ENCODE measurements at places on chromosomes 1 and 21.

DNA sequence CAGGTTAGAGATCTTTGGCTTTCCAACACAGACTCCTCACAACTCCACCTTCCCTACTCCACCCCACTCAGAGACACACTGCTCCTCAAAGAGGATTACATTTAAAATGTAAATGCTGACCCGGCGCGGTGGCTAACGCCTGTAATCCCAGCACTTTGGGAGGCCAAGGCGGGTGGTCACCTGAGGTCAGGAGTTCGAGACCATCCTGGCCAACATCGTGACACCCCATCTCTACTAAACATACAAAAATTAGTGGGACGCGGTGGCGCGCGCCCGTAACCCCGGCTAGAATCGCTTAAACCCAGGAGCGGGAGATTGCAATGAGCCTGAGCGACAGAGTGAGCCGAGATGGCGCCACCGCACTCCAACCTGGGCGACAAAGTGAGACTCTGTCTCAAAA lies 1.8 kb upstream of the ANP32E start:
- no peak for DNase-seq

- DNase-seq = no peak
These were observed 55.4 kb downstream of the STUM start for GRCh38 chr1:226603858-226604559.

DNA sequence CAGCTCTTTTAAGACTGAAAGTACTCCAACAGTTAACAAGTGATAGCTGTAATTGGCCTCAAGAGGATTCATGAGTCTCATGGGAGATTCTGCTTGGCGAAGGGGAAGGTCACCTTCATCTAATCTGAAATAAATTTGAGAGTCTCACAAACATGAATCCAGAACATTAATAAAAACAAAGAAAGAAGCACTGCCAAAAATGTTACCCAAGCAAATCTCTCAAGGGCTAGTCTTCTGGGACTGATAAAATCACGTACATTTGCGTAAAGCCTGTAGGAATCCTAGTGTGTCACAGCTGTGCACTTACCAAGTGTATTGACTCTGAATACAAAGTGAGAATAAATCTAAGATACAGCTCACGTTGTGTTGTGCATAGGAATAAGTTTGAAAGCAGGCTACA lies 21.2 kb upstream of the NUF2 start:
- no peak for DNase-seq

DNA sequence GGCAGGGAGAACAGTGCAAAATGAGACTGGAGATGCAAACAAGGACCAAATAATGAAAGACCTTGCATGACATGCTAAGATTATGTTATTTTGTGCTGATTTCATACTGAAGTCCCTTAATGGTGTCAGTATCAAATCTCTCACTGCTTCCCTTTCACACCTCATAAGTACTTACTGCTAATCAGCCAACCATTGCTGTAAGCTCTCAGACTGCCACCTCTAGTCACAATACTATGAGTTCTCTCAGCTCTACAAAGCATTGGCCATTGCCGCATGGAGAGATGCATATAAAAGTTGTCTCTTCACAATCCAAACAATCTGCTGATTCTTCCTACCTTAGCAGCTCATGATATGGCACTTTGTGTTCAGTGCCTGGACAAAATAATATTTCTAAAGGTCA lies 375.4 kb downstream of the LTN1 start:
- no peak for DNase-seq

- DNase-seq = no peak
These were observed 8.6 kb downstream of the ZZZ3 start for GRCh38 chr1:77673716-77674355.

- DNase-seq = peak; percentile 0
These were observed 8.3 kb downstream of the CFHR2 start for GRCh38 chr1:196951711-196952394.

DNA sequence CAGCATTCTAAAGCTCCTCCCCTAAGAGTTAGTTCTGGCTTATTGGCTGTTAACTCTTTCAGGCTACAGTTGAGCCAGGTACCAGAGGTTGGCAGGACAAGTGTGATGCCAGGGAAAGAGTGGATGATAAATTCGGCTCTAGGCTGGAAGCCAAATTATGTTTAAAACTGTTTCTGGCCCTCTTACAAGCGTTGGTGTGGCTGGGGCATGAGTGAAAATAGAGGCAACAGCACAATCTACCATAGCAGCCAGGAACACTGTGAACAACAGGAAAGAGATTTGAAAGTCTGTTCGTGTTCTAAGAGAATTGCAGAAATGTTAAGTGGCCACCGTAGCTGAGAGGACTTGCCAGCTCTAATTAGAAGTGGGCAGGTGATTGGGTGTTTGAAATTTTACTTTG lies 84.2 kb downstream of the CDC7 start:
- DNase-seq = no peak

- DNase-seq = no peak
These were observed 96.4 kb upstream of the PPP2R5A start for GRCh38 chr1:212188599-212189351.

DNA sequence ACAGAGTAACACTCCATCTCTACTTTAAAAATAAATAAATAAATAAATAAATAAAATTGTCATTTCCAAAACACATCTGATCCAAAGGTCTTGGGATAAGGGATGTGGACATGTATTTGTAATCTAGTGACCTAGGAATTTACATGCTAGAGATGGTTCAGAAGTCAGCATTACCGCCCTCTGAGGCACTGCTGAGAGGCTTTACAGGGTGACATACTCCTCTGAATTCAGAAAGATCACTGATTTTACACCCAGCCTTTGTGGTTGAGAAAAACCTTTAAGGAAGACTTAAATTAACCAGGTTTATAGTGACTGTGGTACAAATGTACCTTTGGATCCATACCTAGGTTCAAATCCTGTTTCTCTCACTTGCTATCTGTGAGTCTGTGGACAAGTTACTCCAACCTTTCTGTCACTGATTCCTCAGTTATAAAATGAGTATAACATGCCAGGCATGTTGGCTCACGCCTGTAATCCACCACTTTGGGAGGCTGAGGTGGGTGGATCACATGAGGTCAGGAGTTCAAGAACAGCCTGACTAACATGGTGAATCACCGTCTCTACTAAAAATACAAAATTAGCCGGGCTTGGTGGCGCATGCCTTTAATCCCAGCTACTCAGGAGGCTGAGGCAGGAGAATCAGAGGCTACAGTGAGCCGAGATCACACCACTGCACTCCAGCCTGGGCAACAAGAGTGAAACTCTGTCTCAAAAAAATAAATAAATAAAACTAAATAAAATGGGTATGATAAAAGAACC lies 20.1 kb downstream of the OSBPL9 start:
- DNase-seq = peak; percentile 77

DNA sequence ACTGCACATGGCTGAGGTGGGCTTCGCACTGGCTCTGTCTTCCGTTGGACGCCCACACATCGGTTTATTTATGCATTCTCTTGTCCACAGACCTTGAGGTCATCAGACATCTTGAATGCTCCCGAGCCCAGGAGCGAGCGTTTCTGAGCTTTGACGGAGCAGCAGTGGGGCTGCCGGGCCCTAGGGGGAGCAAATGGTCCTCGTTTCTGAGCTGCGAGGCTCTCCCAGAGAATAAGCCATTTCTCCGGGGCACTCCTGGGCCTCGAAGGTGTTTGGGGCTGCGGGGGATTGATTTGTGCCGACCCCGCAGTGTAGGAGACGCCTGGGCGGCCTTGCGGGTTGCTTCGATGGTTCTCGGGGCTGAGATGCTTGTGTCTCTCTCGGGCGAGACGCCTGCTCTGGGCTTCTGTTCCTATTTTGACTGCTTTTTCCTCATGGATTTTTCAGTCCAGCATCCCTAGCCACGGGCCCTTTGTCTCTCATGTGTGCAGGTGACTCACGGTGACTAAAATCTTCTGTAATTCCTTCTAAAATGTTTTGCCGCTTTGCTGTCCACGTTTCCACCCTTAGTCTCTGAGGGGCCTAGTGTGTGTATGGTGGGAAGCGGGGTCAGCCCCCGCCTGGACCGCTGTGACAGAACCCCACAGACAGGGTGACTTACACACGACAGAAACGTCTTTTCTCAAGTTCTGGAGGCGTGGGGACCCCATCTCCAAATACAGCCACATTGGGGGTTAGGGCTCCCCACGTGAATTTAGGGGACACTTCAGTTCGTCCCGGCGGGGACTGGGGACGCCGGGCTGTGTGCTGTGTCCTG lies 62.1 kb downstream of the FAAP20 start:
- peak; percentile 61 for DNase-seq

DNA sequence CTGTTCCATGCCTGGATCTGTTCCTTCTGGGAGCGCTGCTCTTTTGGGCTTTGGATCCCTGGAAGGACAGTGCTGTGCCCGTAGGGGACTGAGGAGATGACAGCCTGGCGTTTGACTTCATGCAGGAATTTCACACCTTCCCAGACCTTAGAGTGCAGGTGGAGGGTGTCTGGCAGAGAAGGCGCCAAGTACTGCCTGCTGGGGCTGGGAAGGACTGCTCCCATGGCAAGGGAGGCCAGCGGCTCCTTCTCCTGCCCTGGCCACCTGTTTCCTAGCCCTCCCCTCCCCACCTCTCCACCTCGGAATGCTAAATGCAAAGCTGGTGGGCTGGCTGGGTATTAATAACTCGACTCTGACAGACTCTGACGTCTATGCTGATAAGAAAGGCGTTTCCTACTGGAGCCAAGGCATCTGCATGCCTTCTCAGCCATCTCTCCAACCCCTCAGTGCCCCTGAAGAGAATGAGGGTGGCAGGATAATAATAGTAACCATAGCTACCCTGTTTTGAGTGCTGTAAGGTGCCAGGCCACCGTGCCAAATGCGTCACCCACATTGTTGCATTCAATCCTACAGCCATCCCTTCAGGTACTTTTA lies 17.5 kb upstream of the PDIK1L start:
- peak; percentile 53 for DNase-seq

DNA sequence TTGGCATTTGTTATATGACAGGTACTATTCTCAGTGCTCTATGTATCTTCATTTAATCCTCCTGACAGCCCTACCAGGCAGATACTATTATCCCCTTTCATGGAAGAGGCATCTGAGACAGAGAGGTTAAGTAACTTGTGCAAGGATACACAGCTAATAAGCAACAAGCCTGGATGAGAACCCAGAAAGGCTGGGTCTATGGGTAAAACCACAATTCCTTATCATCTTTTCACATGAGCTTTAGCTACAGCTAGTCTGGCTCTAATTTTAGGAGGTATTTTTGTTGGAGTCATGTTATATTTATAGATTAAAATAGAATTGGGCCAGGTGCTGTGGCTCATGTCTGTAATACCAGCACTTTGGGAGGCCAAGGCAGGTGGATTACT lies 27.7 kb downstream of the DNTTIP2 start:
- DNase-seq = no peak

DNA sequence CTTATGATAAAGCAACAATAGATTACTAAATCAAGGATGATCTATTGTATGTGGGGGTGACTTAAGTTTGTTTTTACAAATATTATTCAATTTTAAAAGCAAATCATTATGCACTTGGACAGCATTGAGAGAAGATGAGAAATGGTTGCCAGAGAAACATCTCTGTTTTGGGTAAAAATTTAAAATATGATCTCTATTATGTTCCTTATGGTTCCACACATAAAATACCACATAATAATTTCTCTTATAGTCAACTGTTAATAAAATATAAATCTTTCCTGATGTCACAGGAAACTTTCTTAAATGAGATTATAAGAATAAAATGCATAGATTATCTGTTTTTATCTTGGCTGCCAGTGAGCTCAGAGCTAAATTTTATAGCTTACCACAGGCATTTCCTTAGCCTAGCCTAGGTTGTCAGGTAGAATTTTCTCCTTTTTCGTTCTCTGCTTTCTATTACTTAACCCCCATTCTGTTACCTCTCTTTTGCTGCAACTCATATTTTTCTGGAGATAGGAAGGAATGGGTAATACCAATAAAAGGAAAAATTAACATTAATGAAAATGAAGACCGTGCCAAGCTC lies 109.7 kb downstream of the TGFB2 start:
- no peak for DNase-seq

- peak; percentile 54 for DNase-seq
These were observed 32.0 kb downstream of the EGLN1 start for GRCh38 chr1:231390071-231390470.

DNA sequence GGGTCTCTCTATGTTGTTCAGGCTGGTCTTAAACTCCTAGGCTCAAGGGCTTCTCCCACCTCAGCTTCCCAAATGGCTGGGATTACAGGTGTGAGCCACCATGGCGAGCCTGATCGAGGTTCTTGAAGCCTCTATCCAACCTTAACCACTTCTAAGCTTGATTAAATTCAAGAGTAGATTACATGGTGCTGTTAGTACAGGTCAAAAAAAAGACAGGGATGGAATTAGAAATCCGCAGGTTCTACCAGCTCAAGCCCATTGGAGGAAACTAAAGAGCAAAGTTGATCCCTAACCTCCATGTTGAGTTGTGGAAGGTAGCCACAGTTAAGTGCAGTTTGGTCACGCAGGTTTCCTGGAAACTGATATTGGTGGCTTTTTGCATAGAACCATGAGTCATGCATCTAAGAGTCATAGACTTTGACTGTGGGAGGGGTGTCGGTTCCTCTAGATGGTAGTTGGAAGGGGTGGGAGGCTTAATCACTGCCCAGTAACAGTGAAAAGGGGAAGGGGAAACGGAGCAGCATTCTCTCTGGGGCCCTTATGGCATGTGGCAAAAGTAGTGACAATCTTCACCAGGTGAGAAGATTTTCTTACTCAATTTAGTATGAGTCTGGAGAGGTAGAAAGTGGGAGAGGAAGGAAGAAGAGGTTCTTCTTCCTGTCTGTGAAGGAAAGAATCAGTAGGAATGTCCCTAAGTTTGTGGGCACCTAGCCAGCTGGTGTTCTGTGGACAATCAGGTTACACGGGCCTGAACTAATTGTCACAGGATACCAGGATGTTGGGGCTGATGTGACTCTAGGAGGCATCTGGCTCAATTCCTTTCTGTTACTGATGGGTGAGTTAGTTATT lies 7.0 kb downstream of the CD53 start:
- DNase-seq = no peak
